ELR (cell line): ENCODE measurements at places on chromosomes 6 and 20.

- DNase-seq, result no peak
Observed at GRCh38 chr6:35017411-35018181, 123.5 kb downstream of the TCP11 start.

GRCh38 chr6:155440398-155441111, 15.1 kb downstream of the NOX3 start:
- DNase-seq, result no peak

GRCh38 chr6:12483712-12484111, 193.6 kb downstream of the EDN1 start:
- peak; percentile 98 for DNase-seq

DNA sequence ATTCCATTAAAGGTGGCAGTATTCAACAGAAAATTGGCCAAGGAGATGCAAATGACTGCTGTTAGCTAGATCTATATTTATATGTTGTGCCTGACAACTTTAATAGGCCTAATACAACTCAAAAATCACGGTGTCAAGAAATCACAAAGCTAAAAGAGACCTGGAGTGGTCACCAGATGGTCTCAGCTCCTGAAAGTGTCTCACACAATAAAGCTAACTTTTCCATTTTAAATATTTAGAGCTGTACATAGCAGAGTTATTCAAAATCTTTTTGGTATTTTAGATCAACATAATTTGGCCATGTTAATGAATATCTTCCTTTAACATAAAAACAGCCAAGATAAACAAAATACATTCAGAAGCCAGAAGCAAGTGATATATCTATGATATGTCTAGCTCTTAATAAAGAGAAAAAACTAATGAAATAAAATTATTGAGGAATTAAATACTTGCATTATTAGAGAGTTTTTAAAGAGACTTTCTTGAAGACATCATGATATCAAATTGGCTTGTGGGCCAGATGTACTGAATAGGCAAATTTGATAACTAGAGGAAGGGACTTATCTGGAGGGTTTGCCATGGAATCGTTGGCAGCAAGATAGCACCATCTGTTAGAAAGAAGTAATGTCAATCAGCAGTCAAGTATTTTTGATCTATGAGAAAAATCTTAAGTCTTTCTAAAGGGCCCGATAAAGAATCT, 84.9 kb upstream of the SCAF8 start:
- no peak for DNase-seq

- DNase-seq, result peak; percentile 86
Observed at GRCh38 chr6:56766806-56767178, 124.1 kb upstream of the DST start.

- no peak for DNase-seq
Observed at GRCh38 chr6:83138758-83139157, 54.3 kb downstream of the PGM3 start.

- no peak for DNase-seq
Observed at GRCh38 chr6:168533414-168533813, 92.4 kb downstream of the SMOC2 start.

DNA sequence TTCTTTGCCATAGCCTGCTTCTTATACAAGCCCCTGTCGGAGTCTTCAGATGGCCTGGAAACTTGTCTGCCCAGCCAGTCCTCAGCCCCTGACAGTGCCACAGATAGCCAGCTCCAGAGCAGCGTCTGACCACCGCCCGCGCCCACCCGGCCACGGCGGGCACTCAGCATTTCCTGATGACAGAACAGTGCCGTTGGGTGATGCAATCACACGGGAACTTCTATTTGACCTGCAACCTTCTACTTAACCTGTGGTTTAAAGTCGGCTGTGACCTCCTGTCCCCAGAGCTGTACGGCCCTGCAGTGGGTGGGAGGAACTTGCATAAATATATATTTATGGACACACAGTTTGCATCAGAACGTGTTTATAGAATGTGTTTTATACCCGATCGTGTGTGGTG, 29.5 kb downstream of the SLCO4A1 start:
- DNase-seq, result no peak

DNA sequence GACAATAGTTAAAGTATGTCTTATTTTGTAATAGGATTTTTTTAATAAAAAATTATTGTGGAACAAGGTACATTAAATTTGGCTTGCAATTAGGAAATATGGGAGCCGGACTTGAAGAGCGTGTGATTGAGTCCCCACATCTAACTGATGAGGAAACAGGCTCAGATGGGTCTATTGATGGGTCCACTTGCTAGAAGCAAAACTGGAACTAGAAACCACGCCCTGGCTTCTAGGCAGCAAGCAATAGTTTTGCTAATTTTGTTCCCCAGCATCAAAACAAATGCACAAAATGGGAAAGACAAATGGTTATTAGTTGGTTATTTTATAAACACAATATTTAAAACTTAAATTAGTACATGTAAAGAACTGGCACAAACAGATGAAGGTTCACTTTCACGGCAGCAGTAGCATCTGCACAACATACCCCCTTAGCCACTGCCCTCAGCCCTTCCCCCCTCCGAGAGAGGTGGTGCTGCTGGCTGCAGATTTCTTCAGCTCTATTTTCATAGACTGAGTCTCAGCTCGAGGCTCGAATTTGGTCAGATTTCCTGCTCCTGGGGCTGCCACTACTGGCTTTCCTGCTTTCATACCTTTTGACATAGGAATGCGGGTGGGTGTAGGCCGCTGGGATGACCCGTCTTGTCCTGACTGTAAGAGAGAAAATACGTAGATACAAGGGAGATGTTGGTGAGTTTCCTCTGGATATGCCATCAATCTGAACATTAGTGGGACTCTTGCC, 23.8 kb upstream of the TMEM30A start:
- DNase-seq, result no peak

GRCh38 chr6:4289770-4290320, 154.5 kb upstream of the ECI2 start:
- DNase-seq, result no peak

GRCh38 chr20:56430461-56430860, 18.4 kb downstream of the CASS4 start:
- no peak for DNase-seq

DNA sequence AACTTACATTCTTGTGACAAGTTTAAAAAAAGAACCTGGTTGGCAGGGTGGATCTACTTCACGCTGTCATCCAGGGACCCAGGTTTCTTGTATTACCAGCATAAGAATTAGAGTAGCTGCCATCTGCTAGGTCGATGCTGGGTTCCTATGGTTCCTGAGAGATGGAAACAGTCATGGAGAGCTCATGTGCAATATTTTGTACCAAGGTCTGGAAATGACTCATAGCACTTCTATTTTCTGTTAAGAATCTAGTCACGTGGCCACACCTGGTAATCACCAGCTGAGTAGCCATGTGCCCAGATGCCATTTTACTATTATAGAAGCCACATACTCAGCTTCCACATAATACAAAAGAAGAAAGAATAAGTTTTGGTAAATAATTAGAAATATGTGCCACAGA, 171.3 kb downstream of the CD83 start:
- DNase-seq, result peak; percentile 43

- DNase-seq, result peak; percentile 92
Observed at GRCh38 chr6:113464960-113465359, 392.2 kb upstream of the MARCKS start.

GRCh38 chr20:63183422-63184146, 32.3 kb downstream of the YTHDF1 start:
- DNase-seq, result peak; percentile 58

- no peak for DNase-seq
Observed at GRCh38 chr6:113356139-113356538, 501.0 kb upstream of the MARCKS start.

- DNase-seq, result peak; percentile 37
Observed at GRCh38 chr6:160261991-160262680, 3.5 kb upstream of the SLC22A2 start.

DNA sequence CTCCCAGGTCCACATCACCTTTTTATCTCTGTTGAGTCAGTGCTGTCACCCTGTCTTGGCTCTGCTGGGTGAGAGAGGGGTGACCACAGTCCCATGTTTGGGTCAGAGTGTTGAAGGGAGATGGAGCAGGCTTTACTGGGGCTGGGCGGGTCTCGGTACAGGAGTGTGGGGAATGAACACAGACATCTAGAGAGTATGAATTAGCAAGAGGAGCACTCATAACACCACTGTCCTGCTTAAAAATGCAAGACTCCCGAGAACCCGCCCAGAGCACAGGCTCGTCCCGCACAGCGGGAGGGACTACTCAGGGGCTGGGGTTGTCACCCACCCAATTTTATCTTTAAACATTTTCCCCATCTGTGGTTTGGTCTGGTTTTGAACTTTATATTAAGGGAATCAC, 27.5 kb upstream of the DACT2 start:
- no peak for DNase-seq

DNA sequence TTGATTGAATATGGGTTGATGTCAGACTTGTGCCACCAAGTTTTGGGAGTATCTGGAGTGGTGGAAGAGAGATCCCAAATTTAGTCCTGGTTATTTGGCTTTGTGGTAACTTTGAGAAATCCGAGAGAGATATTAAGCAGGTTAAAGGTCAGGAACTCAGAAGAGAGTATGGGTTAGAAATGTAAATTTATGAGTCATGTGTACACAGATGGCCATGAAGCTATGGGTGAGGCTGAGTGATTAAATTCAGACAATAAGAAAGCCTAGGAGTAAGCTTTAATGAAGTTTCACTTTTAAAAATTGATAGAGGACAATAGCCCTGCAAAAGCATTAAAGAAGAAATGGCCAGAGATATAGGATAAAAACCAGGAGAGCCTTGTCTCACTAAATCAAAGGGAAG, 14.3 kb downstream of the RIMS1 start:
- DNase-seq, result no peak

DNA sequence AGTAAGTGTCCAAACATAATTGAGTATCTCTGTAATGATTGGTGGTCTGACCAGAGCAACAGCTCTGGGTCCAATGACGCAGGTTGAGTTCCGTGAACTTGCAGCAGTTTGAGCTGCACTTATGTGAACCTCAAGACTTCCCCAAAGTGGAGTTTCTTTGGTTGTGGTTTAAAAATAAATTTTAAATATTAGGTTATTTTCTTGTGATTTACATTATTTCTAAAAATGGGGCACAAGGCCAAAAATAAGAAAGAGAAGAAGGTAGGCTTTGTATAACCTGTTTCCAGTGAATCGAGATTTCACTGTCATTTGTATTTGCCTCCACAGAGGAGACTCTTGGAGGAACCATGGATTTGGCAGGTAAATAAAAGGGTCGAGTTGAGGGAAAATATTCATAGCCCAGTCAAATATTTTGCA, 166.4 kb upstream of the ZNF217 start:
- no peak for DNase-seq

DNA sequence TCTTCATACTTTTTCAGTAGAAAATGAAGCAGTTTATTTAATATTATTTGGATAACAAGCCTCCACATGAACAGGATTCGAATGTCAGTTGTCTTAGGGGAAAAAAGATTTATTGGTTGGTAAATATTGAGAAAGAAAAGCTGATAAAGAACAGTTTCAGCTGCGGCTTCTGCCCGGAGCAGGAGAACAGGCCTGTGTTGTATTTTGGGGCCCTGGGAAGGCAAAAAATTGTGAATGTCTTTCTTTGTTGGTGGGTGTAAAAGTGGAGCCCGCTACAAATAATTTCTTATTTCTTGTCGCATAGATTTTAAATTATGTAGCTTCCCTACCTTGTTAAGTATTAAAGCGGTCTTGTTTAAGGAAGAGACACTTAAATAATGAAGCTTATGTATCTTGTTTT, 90.5 kb upstream of the PAX1 start:
- no peak for DNase-seq

GRCh38 chr6:55445648-55446204, 118.5 kb downstream of the GFRAL start:
- peak; percentile 59 for DNase-seq

GRCh38 chr6:7479801-7480266, 61.6 kb upstream of the DSP start:
- DNase-seq, result peak; percentile 20

- no peak for DNase-seq
Observed at GRCh38 chr20:50866036-50866685, 65.1 kb downstream of the ADNP start.

DNA sequence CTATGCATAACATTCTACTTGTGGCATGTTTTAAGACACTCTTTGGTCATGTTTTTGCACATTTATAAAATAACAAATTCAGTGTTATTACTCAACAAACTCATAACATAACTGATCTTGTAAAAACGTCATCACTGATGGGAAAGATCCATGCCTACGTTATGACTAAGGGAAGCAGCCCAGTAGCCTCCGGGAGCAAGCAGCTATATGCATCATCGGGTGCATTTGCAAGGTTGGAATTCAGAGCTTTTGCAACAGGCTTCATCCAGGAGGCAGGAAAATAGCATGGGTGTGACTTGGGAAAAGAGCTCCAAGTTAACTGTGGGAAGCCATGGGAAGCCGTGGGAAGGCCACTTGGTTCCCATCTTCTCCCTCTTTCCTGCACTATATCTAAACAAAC, 271.6 kb upstream of the SGK1 start:
- DNase-seq, result peak; percentile 99

GRCh38 chr6:25392372-25392771, 113.2 kb downstream of the CARMIL1 start:
- DNase-seq, result no peak

- no peak for DNase-seq
Observed at GRCh38 chr6:46014046-46014445, 1.6 kb downstream of the CLIC5 start.

DNA sequence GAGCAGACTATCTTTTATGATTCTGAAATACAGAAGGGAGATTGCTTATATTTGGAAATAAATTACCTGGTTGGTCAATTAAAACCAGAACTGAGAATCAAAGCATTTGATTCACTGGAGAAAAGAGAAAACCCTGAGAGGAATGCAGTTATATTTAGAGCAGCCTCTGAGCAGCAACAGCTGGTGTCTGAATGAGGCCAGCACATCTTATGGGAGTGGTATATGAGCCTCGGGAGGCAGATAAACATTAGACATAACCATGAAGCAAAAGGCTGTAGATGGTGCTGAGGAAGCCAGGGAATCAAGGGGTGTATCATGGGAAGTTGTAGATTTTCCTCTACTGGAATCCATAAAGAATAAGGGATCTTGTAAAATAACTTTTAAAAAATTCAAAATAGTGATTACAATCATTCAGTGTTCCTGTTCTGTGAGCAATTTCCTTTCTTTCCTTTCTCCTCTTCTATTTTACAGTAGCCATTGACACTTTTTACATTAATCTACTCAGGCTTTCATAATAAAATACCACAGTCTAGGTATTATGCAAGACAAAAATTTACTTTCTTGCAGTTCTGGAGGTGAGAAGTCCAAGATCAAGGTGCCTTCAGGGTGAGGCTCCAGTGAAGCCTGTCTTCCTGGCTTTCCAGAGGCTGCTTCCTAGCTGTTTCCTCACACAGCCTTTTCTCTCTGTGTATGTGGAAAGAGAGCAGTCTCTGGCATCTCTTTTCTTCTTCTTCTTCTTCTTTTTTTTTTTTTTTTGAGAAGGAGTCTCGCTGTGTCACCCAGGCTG, 32.8 kb upstream of the ENPP5 start:
- no peak for DNase-seq

- peak; percentile 37 for DNase-seq
Observed at GRCh38 chr6:145315982-145316600, 419.2 kb downstream of the EPM2A start.
